ENCODE measurements at places on chromosomes 7 and 10.

- no peak for DNase-seq
Measured at GRCh38 chr10:84263716-84264115, 18.9 kb downstream of the RGR start.

- no peak for DNase-seq
Measured at GRCh38 chr7:131284702-131285419, 42.8 kb upstream of the MKLN1 start.

GRCh38 chr10:63766745-63767137 is 245.5 kb downstream of the REEP3 start:
- DNase-seq: no peak

DNA sequence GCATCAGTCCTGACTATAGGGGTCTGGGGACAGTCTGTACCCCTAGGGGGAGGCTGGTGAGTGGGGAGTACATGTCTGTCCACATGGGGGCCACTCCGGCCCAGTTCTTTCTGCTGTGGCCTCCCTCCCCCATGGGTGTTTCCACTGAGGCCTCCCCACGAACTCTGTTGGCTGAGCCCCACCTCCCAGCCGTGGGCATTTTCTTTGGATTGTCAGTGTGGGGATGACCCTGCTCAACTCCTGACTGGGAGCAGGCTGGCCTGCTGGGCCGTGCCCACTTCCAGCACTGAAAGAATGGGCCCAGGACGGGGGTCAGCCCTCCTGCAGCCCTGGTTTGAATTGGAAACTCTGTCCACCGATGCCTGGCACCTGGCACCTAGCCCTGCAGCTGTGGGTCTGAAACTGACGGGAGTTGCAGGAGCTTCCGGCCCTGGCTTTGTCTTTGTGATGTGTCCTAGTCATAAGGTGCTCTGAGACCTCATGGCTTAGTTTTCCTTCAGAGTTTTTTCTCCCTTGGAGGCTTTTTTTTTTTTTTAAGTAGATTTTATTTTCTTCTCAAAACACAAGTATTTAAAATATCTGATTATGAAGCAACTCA is 46.5 kb downstream of the LHPP start:
- no peak for DNase-seq

DNA sequence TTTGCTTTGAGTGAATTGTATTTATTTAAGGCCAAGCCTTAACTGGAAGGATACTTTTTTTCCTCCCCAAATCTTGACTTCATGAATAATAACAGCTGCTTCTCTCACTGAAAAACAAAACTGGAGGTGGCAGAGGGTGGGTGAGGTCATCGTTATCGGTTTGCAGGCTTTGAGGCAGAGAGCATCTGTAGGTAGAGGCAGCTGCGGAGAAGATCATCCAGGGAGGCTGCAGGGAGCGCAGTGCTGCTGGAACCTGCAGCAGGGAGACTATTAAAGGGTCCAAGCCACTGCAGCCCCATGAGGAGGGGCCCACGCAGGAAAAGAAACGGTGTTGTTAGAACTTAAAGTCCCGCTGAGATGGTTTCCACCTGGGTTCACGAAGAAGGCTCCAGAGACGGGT is 112.1 kb upstream of the SDK1 start:
- no peak for DNase-seq

GRCh38 chr7:113797420-113798010 is 121.3 kb downstream of the PPP1R3A start:
- DNase-seq: no peak

- no peak for DNase-seq
Measured at GRCh38 chr7:137094-137891, 55.1 kb upstream of the FAM20C start.

GRCh38 chr7:132030883-132031282 is 474.5 kb upstream of the PODXL start:
- DNase-seq: no peak

DNA sequence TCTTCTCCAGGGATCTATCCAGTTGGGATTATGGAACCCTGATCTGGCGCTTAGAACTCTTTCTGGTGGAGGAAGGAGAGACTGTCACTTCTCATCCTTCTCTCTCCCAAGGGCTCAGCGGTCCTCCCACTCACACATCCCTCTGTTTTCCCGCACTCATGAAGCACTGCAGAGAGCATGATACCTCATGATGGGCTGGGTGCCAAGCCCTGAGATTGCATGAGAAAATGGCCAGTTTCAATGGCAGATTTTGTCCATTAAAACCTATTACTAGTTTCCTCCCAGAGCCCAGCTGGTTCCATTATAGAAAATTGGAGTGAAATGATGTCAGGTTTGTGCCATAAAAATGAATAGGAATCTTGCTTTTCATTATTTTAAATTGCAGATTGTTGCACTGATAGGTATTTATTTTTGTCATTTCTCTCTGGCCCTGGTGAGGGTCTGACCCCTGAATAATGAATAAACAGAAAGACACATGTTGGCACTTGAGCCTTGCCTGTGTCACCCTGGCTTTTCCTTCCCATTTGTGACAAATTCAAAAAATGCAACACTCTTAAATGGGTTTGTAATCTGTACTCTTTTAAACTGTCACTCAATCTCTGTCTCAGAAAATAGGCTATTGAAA is 1151.1 kb downstream of the TYW1 start:
- peak; percentile 72 for DNase-seq

- no peak for DNase-seq
Measured at GRCh38 chr7:128404143-128404681, 5.6 kb downstream of the IMPDH1 start.

- no peak for DNase-seq
Measured at GRCh38 chr10:33157103-33157502, 177.4 kb downstream of the NRP1 start.

DNA sequence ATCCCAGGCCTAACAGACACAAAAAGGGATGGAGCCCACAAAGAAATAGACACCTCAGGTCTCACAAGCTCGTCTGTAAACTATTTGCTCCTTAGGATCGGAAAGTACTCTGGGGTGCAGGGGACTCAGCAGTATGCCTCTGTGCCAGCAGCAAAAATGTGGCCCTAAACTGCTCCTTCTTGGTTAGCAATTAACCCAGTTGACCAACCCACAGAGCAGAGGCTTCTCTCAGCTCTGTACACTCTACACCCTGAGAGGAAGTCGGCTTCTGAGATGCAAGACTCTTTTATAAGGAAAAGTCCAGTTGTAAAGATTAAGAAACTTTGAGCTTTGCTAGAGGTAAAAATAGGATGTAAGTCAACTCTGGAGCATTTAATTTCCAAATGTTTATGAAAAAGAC is 156.3 kb upstream of the PRSS58 start:
- DNase-seq: no peak

GRCh38 chr7:138630059-138630610 is 71.0 kb downstream of the SVOPL start:
- DNase-seq: no peak
